Stimulated activated CD8-positive, alpha-beta memory T cell treated with anti-CD3 and anti-CD28 coated beads, Interleukin-4, amount 100 ng/mL, for 1 hour (primary cell): ENCODE measurements at places on chromosomes 1 and 21.

DNA sequence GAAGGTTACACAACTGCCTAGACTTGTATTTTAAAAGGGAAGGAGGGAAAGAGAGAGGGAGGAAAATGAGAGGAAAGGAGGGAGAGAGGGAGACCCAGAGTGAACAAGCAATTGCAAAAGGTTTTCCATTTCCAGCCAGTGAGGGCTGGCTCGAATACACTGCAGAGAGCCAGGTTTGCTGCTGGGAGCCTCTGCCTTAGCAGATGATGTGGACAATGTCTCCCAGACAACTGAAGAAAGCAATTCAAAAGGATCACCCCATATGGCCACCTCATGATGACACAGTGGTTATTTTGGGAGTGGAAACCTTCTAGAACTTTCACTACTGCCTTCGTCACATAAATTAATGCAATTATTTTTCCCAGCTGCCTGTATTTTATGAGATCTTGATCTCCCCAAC lies 86.4 kb downstream of the BCAR3 start:
- DNase-seq = no peak

DNA sequence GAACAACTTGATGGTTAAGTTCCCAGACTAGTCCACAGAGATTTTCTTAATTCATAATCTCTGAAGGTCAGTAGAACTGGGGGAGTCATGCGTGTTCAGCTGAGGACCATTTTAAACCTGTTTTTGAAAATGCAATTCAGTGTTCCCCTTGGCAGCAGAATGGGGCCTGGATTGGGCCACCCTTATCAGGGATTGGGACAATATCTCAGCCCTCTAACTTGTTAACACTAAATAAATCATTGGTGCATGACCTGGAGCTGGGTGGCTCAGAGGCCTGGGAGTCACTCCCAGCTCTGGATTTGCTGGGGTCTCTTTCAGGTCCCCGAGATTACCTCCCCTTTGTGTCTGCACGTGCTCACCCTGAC lies 55.3 kb downstream of the MRPS6 start:
- DNase-seq = no peak

DNA sequence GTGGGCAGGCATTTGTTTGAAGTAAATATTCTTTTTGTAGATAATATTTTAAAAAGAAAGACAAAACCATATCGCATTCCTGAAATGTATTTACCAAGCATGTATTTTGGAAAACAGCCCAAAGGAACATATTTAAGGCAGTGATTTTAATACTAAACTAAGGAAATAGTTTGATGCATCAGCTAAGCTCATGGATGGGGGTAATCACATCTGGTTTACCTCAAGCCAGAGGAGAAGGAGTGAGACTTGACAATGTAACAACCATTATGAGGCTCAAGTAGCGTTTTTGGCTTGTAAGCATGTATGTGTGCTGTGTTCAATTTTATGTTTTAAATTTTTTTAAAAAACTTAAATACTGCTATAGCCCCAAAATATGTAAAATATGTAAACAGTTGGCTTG lies 390.5 kb downstream of the DISC1 start:
- no peak for DNase-seq

- DNase-seq = no peak
Observed at GRCh38 chr1:80988926-80989325, 811.8 kb upstream of the ADGRL2 start.

GRCh38 chr1:90176530-90176929 lies 181.6 kb downstream of the ZNF326 start:
- DNase-seq = no peak

DNA sequence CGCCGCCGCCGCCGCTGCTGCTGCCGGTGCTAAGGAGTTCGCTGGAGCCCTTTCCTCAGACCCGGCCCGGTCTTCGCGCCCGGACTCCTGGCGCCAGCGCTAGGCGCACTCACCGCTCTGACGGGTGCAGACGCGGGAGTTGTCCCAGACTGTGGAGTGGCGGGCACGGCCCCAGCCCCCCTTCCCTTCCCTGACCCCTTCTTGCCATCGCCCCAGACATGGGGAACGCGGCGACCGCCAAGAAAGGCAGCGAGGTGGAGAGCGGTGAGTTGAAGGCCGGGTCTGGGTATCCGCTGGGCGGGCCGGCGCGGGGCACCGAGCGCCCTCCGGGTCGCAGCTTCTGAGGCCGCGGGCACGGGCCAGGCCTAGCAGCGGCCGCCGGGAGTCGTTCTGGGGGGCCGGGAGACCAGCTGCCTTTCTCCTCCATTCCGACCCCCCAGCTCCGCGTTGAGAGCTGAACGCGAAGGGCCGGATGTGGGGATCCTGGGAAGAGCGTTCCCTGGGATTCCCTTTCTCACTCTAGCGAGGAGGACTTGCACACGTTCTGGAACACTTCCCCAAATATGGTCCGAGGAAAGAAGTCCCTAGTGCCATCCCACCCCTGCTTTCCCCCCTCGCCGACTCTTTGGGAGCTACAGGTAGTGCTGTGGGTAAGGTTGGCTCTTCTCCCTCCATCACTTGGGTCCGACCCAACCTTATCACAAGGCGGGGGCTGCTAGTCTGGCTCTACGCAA lies 65.8 kb upstream of the PRKACB start:
- DNase-seq = no peak

DNA sequence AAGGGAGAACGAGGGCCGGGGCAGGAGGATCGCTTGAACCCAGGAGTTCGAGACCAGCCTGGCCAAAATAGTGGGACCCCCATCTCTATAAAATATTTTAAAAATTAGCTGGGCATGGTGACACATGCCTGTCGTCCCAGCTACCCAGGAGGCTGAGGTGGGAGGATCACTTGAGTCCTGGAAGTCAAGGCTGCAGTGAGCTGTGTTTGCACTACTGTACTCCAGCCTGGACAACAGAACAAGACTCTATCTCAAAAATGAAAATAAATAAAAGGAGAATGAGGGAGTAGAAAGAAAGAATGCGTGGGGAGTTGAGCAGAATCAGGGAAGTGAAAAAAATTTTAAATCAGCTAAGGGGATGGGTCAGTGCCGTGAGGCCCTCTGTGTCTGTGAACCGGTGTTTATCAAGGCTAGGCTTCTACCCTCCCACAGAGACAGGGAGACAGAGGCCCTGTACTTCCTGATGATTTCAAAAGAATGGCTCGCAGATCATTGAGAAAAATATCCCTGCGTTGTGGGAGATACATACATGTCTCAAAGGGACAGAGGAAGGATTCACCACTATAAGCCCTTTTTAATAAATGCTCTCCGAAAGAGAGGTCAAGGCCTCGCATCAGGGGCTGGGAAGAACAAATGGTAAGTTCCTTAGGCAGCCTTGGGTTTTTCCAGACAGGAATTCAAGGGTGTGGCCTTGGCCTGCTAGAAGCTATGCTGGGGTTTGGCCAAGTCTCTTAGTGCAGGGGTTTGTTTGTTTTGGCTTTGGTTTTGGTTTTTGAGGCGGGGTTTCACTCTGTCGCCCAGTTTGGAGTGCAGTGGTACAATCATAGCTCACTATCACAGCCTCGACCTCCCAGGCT lies 20.7 kb downstream of the IL10RB start:
- no peak for DNase-seq

GRCh38 chr1:16199700-16200099 lies 12.8 kb downstream of the ARHGEF19 start:
- no peak for DNase-seq

DNA sequence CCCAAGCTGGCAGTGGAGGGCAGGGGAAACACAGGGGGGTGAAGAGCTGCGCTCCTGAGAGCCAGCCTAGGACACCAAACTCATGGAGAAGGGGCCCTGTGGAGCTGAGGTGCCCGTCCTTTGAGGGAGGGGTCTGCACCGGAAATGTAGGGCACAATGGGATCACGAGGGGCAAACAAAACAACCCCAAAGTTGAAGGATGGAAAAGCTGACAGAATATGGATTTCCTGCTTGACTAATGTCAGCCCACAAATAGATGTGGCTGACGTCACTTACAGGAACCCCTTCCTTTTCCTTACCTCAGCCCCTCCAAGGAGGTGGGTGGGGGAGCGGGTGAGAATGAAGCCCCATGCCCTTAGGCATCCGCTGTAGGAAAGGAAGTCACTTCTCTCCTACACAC lies 110.9 kb downstream of the KCNN3 start:
- peak; percentile 22 for DNase-seq

- no peak for DNase-seq
Observed at GRCh38 chr1:43315481-43315880, 14.7 kb downstream of the TIE1 start.

- DNase-seq = no peak
Observed at GRCh38 chr1:54866801-54867716, 19.9 kb downstream of the DHCR24 start.

GRCh38 chr1:44939061-44939460 lies 47.3 kb downstream of the EIF2B3 start:
- no peak for DNase-seq

DNA sequence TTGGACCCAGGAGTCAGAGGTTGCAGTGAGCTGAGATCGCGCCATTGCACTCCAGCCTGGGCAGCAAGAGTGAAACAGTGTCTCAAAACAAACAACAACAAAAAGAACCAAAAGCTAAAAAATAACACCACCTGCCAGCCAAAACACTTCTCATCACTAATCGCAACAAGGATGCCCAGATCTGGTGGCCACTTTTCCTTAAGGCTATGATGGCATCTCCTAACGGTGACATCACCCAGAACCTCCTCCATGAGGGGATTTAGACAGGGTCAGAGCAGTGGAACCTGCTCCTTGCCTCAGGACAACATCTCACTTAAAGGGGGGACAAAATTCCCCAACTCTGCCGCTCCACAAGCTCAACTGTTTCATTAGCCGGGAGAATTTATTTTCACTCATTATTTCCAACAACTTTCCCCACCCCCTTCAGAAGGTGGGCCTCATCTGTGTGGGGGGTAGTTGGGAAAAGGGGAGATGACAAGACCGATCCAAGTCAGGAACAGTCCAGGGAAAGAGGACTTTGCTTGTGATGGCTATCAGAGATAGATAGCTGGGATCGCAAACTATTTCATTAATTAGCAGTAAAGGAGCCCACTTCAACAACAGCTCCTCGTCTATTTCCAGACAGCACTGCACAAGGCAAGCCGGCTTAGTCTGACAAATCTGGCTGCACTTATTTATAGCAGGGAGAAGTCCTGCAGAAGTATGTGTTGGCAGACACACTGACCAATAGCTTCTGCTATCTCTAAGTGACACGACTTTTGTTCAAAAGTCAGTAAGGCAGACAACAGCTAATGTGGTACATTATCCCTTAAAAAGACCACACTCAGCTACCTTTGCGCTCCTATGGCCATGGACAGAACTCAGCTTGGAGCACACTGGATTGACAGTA lies 2.6 kb downstream of the PABPC4 start:
- DNase-seq = no peak

- no peak for DNase-seq
Observed at GRCh38 chr1:183947988-183948387, 89.5 kb downstream of the COLGALT2 start.

- no peak for DNase-seq
Observed at GRCh38 chr1:178189814-178190213, 95.9 kb downstream of the RASAL2 start.

DNA sequence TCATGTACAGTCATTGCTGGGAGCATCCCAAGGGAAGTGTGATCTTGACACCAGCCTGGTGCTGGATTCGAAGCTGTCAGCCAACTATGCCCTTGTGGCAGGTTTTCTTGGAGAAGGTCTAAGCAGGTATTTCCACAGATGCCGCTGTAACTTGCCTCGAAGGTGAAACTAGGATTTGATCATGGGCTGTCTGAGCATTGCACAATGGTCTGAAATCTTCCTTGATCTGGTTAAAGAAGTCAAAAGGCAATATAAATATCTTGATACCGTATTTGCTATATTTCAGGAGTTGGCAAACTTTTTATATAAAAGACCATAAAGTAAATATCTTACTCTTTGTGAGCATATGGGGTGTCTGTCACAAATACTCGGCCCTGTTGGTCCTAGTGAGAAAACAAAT lies 206.8 kb downstream of the LYPLAL1 start:
- DNase-seq = no peak

- no peak for DNase-seq
Observed at GRCh38 chr1:207429963-207430362, 24.2 kb upstream of the CR2 start.

- DNase-seq = no peak
Observed at GRCh38 chr21:38956521-38956855, 150.8 kb downstream of the ETS2 start.

DNA sequence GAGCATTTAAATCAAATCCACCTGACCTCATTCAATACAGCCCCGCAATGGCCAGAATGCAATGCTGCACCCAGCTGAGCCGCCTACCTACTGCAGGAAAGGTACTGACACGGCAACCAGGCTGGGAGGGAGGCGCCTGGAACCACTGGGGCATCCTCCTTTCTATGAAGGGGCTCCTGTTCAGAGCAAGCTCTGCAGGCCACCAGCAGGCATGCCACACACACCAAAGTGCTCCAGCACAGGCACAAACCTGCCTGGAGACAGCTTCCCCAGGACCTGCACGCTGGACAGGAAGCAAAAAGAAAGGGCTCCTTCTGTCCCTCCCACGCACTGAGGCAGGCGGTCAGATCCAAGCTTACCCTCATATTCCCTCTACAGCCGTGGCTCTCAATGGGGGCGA lies 21.2 kb downstream of the CTNNBIP1 start:
- no peak for DNase-seq

DNA sequence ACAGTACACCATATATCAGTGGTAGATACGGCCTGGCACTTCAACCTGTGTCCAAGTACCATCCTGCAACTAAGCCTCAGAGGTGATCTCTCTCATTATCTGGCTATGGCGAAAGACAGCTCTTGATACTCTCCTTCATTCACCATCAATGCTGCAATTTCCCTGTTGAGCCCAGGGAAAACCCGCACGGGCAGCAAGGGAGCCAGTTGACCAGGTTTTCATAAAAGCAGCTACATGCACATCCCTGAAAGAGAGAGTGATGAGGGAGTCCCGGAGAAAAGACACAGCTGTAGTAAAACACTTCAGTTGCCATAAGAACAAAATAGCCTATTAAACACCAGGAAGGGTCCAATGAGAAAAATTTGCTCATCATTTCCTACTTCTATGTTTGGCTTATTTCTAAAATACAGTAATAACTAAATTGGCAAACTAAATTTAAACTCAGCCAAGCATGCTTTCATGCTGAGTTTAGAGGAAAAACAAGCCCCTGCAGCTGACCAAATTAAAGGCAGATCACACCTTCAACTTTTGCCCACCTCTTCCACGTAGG lies 68.3 kb downstream of the CAPZB start:
- DNase-seq = no peak

GRCh38 chr1:239951511-239952140 lies 140.1 kb upstream of the FMN2 start:
- peak; percentile 12 for DNase-seq

GRCh38 chr1:31696242-31696641 lies 7.6 kb downstream of the COL16A1 start:
- no peak for DNase-seq

- DNase-seq = no peak
Observed at GRCh38 chr1:96291468-96291867, 430.1 kb upstream of the PTBP2 start.

DNA sequence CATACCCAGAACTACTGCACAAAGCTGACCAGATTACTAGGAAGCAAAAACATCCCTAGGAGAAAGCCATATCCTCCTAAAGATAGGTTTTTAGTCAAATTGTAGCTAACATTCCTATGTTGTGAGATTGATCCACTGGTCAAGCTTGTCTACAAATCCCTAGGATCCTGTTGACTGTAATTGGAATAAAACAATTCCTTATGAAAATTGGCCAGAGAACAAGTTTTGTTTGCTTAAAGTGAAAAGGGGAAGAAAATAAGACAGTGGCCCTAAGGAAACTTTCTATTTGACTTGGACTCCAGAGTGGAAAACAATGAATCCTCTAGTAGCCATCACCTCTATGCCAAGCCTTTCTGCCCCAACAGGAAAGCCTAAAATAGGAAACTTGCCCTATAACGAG lies 645.2 kb upstream of the USP24 start:
- DNase-seq = no peak
